ENCODE measurements at places on chromosomes 1 and 21.

DNA sequence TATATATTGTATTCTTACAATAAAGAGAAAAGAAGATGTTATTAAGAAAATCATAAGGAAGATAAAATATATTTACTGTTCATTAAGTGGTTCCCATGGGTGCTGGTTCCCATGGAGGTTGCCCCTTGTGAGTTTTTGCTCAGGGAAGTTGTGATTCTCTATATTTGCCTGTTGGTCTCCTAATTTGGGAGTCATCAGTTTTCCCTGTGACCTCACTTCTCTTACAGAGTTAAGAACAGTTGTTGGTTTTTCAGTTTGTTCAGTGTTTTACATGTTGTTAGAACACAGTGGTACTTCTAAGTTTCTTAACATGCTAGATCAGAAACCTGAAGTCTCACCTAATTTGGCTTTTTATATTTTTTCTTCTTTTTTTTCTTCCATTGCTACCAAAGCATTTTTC lies 109.2 kb downstream of the OSBPL9 start:
- no peak for DNase-seq

DNA sequence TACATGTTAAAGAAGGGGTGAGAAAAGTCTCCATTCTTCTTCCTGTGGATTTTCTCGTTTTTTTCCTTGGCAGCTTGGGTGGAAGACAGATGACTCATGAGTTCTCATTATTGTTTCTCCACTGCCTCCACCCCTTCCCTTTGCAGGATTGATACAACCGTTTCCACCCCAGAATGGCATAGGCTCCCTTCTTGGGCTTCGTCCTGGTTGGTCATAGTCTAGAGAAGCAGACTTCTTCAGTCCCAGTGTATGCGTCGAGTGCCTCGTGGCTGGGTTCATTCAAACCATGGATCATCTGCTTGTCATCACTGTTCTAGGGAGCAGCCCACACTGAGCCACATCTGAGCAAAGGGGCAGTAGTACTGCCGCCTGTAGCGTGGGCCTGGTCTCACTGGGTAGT lies 13.7 kb downstream of the PTGFRN start:
- DNase-seq: no peak

GRCh38 chr21:46436621-46437020 lies 22.1 kb upstream of the DIP2A start:
- DNase-seq: no peak

GRCh38 chr1:14242123-14242522 lies 356.4 kb upstream of the KAZN start:
- no peak for DNase-seq

DNA sequence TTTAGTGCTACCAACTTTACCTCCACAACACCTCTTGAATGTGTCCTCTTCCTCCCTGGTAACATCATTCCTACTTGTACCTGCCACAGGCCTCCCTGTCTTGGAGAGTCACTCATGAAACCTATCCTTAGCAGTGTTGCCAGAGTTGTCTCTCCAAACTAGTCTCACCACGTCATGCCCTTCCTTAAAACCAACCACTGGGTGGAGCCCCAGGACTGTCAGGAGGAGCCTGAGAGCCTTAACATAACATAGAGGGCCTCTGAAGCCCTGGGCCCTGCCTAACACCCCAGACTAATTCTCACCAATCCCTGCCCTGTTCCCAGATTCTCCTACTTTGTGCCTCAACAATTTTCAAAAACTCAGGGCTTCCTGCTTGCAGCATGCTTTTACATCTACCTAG lies 65.3 kb downstream of the ZNF697 start:
- DNase-seq: no peak

DNA sequence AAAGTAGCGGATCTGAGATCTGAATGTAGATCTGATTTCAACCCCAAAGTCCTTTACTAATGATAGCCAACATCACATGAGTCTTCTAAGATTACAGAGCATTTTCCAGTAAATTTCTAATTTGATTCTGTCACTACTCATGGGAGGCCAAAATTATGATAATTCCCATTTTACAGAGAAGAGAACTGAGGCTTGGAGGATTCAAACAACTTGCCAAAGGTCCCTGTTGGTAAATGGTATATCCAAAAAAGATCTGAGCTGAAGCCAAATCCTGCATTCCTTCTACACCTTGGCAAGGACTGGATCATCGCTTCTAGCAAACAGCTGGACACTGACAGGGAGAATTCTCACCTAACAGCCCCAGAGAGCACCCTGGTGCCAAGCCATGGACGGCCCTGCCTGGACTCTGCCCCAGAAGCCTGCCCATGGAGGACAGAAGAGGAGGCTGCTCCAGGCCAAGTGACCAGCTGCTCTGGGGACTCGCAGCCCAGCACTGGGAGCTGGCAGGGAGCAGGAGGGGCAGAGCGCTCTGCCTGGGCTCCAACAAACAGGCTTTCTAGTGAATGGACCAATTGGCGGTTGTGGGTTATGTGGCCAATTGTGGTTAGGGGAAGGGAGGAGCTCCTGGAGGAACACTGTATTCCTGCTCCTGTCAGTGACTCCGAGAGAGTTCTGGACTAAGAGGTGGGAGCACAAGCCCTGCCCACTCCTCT lies 6.4 kb upstream of the CSF1 start:
- no peak for DNase-seq

- DNase-seq: no peak
These were observed 37.3 kb upstream of the ACTL8 start for GRCh38 chr1:17717594-17718535.

DNA sequence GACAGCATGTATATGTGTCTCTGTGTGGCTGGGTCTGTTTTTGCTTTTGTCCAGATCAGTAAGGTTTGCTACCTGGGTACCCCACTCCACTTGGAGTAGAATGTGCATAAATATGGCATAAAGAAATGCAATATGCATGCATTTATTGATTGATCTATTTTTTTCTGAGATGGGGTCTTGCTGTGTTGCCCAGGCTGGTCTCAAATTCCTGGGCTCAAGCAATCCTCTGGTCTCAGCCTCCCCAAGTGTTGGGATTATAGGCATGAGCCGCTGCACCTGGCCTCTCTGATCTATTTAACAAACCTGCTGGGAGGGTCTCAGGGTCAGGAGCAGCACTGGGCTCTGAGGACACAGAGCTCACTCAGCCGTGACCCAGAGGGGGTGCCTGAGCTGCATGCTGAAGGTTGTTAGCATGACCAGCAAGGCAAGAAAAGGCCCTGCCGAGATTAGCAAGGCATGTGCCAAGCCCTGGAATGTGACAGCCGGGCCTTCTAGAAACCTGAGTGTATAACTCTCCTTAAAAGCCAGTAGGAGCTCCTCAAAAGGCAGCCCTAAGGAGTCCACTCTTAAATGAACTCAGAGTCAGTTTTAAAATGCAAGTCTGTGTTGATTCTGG lies 22.5 kb downstream of the PCSK9 start:
- DNase-seq: no peak

DNA sequence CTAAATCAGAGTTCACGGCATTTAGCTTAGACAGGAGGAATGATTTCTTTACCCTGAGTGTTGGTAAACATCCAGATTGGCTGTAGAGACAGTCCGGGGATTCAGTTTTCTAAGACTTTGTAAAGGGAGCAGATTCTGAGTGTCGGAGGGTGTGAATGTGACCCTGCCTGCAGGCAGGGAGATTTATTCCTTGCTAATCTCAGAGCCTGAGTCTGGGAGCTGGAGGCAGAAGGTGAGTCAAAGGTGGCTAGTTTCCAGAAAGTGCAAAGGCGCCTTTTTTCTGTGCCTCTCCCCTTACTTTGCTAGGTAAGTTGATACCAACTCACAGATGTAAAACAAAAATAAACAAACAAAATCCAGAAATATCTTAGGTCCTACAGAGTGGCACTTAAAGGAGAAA lies 11.7 kb downstream of the ATP1B1 start:
- no peak for DNase-seq

DNA sequence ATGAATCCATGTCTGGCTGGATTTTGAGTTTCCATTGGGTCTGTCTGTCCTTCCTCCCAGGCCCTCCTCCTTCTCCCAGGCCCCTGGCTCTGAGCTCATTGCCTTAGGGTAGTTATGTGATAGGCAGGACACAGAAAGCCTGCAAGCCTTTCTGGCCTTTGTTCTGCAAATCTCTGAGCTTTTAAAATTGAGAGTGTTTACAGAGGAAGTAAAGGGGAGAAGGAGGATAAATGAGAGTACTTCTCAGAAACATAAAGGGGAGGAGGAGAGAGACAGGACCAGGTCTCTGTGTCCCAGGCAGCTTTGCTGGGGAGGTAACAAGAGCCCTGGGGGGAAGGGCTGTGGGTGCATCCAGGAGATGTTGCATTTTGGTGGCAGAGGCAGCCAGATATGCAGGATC lies 126.7 kb downstream of the FOXD2 start:
- DNase-seq: no peak

GRCh38 chr1:23421753-23422240 lies 2.8 kb downstream of the TCEA3 start:
- no peak for DNase-seq

GRCh38 chr1:15948595-15949452 lies 27.1 kb downstream of the ZBTB17 start:
- DNase-seq: no peak

DNA sequence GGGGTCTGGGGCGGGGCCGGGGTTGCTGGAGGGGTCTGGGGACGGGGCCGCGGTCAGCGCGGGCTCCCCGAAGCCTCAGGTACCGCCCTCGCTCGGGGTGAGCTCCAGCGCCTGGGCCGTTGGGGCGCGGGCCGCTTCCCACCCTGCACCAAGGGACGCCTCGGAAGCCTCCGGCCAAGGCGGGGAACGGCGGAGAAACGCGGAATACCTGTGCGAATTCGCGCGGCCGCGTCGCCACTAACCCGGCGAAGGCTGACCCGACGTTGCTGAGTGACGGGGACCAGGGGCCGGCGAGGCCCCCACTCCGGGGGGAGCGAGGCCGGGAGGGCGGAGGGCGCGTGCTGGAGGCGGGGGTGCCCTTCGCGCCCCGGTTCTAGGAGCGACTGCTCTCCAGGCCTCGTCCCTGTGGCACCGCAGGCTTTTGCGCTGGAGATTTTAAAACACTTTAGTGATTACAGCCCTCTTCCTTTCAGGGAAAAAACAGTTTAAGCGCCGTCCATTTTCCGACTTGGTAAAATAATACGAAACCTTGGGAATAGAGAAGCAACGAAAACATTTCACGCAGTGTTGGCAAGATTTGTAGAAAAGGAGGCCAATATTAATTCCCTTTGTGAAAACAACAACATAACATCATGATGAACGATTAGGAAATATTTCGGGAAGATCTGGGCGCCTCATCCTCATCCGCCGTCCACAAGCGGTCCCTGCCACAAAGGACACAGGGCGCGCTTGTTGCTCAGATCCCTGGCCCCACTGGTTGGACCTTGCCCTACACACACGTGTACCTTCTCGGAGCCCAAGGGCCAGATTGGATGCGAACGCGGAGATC lies 971 bp upstream of the GNG4 start:
- DNase-seq: no peak

- no peak for DNase-seq
These were observed 39.6 kb downstream of the GFI1 start for GRCh38 chr1:92447033-92447681.

DNA sequence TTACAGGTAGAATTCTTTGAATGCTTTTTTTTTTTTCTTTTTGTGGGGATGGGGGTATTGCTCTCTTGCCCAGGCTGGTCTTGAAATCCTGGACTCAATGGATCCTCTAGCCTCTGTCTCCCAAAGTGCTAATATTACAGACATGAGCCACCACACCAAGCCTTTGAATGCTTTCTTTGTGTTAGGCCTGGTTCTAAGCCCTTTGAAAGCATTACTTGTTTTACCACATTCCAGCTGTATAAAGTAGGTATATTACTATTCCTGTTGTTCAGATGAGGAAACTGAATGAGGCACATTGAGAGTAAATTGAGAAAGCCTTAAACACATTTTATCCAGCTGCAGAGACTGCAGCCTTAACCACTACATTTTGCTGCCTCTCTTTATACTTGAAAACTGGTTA lies 841.8 kb upstream of the ADGRL4 start:
- no peak for DNase-seq

DNA sequence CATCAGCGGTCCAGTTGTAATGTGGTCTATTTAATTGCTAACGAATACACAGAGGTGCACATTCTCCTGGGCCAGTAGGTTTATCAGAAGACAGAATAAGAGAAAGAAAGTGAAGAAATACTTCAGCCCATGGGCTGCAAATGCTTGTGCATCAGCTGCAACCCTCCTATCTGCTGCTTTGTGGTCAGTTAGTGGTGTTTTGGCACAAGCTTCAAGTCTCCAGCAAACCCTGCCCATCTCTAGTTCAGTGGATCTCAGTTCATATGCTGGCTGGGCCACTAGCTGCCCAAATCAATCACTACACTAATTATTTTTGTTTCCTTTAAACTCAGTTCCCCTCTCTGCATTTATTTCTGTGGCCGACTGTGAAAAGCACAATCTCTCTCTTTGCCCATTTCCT lies 124.2 kb downstream of the KCNJ6 start:
- no peak for DNase-seq

DNA sequence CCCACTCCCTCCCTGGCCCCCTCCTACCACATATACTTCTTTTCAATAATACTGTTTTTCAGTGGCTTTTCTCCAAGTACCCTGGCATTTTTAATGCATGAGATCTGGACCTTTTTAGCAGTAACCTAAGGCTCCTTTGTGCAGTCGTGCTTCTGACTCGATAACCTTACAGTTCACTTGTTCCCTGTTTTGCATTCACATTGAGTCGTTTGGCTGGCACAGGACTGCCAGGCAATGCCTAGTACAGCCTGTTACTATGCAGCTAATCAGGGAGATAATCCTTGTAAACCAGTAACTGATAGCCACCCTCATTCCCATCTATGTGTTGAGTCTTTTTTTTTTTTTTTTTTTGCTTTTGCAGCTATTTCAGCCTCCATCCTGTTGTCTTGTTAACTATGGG lies 3.7 kb downstream of the ATP1B1 start:
- no peak for DNase-seq

DNA sequence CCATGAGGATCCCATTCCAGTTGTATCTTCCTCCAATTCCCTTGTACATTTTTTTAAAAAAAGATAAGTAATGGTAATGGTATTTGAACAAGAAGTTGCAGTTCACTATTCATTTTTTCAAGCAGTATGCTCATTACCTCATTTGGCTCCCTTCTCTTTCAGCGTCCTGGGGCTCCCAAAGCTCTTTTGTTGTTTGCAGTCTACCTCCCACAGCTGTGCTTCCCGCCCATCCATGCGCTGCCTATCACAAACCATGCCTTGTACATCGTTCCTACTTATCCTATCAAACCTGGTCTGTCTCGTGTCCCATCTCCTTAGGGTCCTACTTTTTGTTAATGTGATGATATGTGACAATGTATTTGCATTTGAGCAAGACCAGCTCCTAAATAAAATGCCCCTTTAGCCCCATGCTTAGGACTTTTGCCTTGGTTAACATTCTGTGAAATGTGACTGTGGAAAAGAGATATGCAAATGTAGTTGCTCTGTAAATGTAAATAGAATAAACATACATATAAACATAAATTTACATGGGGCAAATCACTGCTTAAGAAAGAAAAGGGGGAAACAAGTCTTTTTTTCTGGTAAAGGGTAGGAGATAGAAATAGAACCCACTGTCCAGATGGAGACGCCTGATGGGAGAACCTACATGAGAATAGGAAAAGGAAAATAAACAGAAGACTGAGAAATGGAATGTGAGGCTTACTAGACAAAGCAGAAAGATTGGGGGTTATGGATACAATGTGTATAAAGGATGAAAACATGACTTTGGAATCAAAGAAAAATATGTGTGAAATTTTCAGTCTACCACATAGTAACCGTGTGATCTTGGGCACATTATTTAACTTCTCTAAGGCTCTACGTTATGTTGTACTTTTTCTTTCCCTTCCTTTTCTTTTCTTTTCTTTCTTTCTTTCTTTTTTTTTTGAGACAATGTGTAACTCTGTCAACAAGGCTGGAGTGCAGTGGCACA lies 59.8 kb upstream of the PLXNA2 start:
- no peak for DNase-seq

GRCh38 chr1:168518201-168518689 lies 25.6 kb downstream of the XCL2 start:
- no peak for DNase-seq

- DNase-seq: no peak
These were observed 8.4 kb upstream of the GSTM3 start for GRCh38 chr1:109749221-109749620.
